GM23248 (cell line): ENCODE measurements at places on chromosomes 4 and X. TPM values are rescaled to one million over a fixed set of nuclear protein-coding genes. Genes with fewer than 3 reads are reported as not detected.

Gene CSN1S1
- total RNA-seq, result not detected in 2 replicates

Gene GSX2
- not detected in 2 replicates for total RNA-seq

Gene REPS2
- total RNA-seq, result 0.11 TPM in 1 of 2 replicates, not detected in the other

Gene CYSLTR1
- not detected in 2 replicates for total RNA-seq

Gene UGT2B15
- not detected in 2 replicates for total RNA-seq

Gene ANKRD50
- 16.4 and 18.7 TPM in 2 replicates for total RNA-seq

Gene ADH1C
- total RNA-seq, result not detected in 2 replicates

Gene TKTL2
- total RNA-seq, result not detected in 2 replicates

Gene RGN
- total RNA-seq, result 1.6 and 6.2 TPM in 2 replicates

GRCh38 chrX:31110657-31111056 lies 38.8 kb upstream of the FTHL17 start:
- DNase-seq, result no peak

- peak; percentile 36 for DNase-seq
Observed at GRCh38 chr4:105979506-105979905, 84.2 kb downstream of the NPNT start.

DNA sequence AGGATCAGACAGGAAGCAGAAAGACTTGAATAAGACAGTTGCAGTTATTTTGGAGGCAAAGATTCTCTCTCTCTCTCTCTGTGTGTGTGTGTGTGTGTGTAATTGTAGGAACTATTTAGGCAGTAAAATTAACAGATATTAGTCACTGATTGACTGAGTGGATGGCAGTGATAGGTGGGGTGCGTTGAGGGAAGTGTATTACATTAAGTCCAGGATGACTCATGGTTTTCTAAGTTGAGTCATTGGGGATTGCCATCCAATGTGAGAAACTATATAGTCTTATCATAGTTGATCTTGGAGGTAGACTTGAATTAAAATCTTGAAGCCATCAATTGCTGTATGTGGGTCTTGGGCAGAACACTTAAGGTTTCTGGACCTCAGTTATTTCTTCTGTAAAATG lies 75.4 kb downstream of the AR start:
- DNase-seq, result peak; percentile 84

- DNase-seq, result no peak
Observed at GRCh38 chrX:130376077-130376476, 9.4 kb downstream of the GPR119 start.

GRCh38 chrX:140661643-140662042 lies 47.9 kb upstream of the LINC00632 start:
- peak; percentile 26 for DNase-seq

DNA sequence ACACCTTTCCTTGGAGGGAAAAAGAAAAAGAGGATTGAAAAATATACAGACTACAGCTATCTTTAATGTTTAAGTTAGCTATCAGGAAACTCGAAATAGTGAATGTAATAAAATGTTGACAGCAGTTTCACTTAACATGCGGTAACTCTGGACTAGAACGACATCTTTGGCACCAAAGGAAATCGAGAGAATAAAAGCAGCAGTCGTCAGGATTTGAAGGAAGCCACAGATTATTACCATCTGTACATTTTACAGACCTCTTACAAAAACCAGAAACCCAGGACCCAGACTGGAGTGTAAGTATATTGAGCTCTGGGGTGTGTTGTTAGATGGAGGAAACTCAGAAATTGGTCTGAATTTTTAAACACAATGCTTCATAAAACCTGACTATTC lies 51.6 kb upstream of the STOX2 start:
- DNase-seq, result no peak

GRCh38 chr4:112257098-112257497 lies 25.5 kb downstream of the AP1AR start:
- no peak for DNase-seq

- no peak for DNase-seq
Observed at GRCh38 chr4:73731968-73732610, 8.3 kb upstream of the CXCL8 start.

GRCh38 chrX:12443534-12444098 lies 305.3 kb downstream of the FRMPD4 start:
- DNase-seq, result no peak

DNA sequence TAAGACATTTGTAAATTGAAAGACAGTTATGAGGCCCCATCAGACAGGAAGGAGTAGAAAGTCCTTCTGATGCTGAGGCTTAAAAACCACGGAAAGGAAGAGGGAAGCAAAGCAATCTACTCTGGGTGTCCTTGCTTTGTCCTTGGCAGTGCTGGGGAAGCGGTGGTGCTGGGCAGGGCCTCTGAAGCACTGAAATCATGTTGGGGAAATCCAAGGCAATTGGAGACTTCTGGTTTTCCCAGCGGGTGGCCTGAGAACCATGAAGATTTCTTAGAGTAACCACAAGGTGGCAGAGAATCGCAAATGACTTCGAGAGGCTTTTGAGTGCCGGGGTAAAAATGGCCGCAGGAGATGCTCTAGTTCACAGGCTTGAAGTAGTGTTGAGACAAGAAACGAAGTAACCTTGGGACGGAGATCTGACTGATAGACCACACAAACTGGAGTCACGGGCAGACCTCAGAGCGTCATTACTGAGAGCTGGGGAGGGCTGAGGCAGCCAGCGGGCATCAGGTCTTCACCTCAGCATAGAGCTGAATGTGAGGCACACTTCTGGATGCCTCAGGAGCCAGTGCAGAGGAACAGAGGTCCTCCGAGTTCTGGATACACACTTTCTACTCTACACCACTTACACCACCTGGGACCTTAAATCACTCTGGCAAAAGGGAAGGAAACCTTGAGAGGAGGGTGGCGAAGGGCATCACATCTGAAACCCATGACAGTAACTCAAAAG lies 130.7 kb upstream of the GPRIN3 start:
- peak; percentile 65 for DNase-seq

- DNase-seq, result no peak
Observed at GRCh38 chrX:10979956-10980355, 131.2 kb upstream of the HCCS start.

- peak; percentile 16 for DNase-seq
Observed at GRCh38 chr4:165379678-165380064, 863 bp downstream of the CPE start.

DNA sequence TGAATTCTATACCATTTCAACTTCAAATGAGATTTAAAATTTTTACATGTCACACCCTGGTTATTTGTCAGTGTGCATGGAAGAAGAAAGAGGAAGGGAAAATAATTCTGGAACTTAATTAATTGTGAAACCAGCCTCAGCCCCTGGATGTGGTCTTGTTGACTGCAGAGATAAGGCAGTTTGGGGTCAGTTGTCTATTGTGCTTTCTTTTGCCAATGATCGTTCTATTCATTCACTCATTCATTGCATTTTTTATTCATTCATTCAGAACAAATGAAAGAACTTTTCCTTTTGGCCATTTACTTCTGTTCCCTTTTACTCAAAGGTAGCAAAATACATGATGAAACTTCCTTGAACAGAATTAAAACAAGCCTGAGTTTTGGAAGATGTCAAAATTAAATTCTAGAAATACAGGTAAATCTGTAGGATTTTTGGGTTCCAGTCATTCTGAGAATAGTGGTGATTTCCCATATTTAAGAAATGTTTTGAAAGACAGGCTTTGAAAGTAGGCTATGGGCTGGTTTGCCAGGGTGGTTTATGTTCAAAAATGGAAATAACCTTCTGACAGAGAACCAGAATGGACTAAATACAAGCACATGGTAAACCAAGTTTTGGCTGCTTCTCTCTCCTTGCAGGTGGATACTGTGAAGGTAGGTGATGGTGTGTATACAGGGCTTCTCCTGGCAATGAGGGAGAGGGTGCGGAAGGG lies 35.7 kb downstream of the PARM1 start:
- no peak for DNase-seq

- DNase-seq, result no peak
Observed at GRCh38 chrX:77788050-77788449, 2.0 kb upstream of the ATRX start.

DNA sequence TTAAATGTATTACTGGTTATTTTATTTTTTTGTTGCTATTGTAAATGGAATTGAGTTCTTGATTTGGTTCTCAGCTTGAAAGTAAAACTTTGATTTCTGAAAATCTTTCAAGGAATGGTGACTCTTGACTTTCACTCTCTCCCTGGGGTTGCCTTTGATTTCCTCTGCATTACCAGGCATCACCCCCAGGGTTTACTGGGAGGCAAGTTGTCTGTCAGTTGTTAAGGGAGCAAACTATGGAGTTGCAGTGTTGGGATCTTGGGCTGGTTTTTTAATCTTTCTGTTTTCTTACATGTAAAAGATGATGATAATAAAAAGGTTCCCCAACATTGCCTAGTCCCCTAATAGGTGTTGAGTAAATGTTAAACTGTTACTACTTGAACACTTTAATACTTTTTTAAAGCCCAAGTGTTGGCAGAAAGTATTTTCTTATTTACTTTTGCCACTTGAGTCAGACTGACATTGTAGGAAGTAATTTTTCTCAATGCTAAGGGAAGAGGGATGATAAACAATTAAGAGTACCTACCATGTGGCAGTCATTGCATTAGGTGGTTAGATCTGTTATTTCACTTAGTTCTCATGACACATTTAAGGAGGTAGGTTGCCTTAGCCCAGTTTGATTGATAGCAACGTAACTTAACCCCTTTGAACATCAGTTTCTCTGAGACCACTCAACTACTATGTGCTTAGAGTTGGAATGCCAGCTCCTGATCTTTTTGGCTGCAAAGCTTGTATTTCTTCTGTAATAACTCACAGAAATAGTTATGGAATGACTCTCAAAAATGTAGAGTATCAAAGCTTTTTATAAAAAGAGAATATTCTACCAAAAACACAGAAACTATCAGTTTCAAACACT lies 67.1 kb downstream of the DCLK2 start:
- peak; percentile 20 for DNase-seq

DNA sequence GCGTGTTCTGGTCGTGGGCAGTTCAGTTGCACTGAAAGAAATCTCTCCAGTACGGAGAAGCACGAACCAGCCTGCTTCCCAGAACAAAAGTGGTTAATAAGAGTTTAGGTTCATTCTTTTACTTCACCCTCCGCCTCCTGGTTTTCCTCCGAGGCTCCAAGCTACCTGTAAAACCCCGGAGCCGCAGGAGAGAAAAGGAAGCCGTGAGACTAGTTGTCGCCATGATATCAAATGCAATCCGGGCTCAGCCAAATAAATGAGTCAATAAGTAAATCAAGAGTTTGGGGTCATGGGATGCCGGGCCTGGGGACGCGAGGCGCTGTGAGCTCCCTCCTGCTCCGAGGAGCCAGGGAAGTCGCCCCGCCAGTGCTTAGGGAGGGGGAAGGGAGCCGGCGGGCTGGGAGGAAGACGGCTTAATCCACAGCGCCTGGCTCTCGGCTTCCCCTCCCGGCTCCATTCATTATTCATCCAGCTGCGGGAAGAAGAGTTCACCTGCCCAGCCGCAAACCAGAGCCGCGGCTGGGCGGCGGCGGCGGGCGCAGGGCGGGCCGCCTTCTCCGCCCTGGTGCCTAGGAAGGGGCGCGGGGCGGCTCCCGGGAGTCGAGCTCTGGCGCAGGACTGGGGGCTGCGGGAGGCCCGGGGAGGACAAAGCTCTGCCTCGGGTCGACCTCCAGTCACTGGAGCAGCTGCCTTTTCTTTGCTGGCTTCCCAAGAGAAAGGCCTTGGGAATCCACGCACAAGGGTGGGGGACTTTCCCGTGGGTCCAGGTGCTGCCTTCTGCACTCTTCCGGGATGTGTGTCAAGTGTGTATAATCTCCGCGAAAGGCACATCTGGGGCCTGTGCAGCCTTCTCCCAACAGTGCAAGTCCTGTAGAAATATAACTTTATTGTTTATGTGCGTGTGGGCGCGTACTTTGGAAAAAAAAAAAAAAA lies 1.7 kb downstream of the FRAS1 start:
- DNase-seq, result peak; percentile 68

GRCh38 chr4:164935363-164935762 lies 42.1 kb downstream of the TRIM61 start:
- DNase-seq, result no peak

DNA sequence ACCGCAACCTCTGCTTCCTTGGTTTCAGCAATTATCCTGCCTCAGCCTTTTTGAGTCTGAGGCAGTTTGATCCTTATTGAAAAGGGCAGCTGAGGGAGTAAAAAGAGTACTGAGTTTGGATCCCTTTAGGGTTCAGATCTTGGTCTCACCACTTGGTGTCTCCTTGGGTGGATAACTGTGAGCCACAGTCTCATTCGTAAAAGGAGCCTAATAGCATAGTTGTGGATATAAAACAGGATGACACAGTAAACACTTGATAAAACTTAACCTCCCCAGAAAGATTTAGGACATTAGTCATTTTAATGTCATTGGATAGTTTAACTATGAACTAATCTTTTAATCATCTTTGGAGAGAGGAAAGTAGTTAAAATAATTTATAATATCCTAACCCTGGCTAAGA lies 173.0 kb downstream of the ANK2 start:
- DNase-seq, result peak; percentile 80

DNA sequence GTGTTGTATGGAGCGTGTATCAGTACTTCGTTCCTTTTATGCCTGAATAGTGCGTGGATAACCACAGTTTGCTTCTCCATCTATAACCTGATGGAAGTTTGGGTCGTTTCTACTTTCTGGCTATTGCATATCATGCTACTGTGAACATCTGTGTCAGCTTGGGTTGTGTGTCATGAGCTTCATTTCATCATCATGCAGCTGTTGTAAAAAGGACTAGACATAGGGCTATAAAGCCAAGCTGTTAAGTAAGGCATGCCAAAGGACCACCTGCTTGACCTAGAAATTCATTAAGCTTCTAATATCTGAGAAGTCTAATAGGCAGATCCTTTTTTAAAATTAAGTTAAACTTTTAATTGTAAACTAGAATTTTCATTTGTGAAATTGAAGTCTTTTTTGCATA lies 18.4 kb downstream of the SMS start:
- DNase-seq, result peak; percentile 34

DNA sequence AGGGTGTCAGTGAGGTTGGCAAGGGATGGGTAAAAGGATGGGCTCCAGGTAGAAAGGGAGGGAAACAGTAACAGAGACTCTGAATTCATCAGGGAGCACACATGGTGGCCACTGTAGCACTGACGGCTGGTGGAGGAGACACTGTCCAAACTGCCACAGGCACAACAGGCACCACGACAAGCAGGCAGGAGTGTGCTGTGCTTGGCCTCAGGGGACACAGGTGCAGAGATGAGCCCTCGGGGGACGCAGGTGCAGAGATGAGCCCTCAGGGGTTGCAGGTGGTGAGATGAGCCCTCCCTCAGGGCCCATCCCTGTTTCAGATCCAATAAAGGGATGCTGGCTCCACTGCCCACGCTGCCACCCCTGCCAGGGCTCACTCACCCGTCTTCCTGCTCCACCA lies 7.6 kb downstream of the PDE6B start:
- DNase-seq, result no peak

GRCh38 chr4:100169491-100170485 lies 20.5 kb downstream of the DDIT4L start:
- peak; percentile 74 for DNase-seq

DNA sequence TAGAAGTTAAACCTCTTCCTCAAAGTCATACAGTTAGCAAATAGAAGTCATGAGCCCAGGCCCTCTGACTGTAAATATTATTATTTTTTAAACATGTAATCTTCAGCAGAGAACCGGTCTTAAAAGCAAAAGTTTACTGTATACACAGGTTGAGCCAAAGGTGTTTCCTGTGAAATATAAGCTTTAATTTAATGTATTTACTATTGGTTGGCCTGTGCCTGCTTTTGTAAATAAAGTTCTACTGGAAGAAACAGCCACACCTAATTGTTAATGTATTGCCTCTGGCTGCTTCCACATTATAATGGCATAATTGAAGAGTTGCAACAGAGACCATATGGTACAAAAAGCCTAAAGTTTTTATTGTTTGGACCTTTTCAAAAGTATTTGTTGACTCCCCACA lies 61.0 kb upstream of the PRDM8 start:
- DNase-seq, result no peak

- DNase-seq, result no peak
Observed at GRCh38 chr4:182494103-182494502, 250.9 kb downstream of the TENM3 start.

GRCh38 chr4:152585023-152585441 lies 49.1 kb upstream of the FBXW7 start:
- no peak for DNase-seq

GRCh38 chr4:171812665-171813525 lies at the start of gene GALNTL6:
GALNTL6 (plus strand) TSS chr4:171813404.
- peak; percentile 25 for DNase-seq
